Fibroblast of skin of right quadriceps (primary cell): ENCODE measurements at places on chromosomes 7 and 10.
A peak's percentile ranks its signal among the peaks of the same experiment; 100 is the strongest.

DNA sequence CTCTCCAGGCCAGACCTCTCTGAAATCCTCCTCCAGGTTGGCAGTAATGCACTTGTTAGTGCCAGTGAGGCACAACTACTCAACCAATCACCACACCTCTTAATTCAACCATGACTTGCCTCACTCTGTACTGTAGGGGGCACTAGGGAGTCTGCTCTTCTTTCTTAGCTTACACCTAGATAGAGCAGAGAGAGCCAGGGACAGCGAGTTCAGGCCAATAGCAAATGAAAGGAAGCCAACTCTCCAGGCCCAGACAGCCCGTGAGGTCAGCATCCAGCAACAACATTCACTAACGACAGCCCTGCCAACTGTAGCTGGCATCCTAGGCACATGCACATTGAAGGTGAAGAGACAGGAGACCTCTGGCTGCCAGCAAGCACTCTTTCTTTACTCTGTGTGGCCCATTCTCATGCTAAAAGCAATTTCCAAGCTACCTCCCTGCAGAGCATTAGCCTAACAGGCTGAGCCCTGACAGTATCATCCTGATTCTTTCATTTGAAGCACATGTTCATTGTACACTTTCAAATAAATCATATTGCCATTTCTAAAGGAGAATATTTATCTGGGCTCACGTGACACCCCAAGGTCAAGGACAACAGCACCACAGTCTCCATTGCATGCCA, 136.3 kb downstream of the DPY19L1 start:
- DNase-seq, result no peak

DNA sequence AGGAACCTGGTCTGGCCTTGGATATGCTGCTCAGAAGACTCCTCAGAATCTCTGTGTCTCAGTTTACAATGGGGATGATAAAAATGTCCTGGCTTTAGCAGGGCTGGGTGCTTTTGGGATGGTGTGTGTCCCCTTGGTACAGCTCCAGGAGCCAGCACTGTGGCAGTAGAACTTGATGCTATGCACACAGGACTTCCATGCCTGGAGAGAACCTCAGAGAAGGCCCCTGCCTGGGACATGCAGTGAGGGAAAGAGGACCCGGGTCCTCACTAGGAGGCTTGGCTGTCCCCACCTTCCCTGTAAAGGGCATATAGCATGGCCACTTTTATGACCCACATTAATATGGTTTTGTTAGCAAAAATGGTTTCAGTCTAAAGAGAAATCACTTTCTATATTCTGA, 100.5 kb downstream of the GLRX3 start:
- no peak for DNase-seq

DNA sequence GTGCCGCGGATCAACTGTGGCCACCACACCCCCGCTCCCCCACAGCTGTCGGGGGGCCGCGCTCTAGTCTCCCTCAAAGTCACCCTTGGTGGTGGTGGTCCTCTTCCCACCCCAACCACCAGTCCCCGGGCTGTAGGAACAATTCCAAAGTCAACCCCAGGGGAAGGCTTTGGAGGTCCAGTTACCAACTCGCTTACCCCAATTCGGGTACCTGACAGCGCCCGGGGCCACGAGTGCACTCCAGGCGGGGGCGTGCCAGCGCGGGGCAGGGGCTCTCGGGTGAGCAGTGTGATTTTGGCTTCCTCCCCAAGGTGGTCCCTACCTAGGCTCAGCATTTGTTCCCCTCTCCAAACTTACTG, 584 bp upstream of the ZMIZ1 start:
- DNase-seq, result no peak

DNA sequence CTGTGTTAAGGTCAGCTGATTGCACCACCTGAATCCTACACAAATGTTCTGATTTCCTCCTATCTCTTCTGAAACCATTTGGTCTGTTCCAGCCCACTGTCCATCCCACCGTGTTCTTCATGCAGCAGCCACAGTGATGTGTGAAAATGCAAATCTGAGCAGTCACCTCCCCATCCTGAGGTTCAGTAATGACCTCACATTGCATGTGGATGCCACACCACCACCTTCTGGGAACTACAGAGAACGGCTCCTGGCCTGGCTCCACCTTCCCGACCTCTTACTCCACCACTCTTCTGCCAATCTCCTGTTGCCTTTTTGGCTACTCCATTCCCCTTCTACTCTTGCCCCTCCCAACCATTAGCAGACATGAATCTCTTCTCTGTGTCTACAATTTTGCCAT, 244.4 kb downstream of the TNS3 start:
- DNase-seq, result no peak

GRCh38 chr10:90289037-90289436, 568.8 kb downstream of the HTR7 start:
- DNase-seq, result peak; percentile 46

GRCh38 chr10:93403152-93404047, 78.7 kb downstream of the MYOF start:
- DNase-seq, result no peak

- no peak for DNase-seq
Observed at GRCh38 chr7:155203882-155204691, 93.6 kb upstream of the INSIG1 start.

DNA sequence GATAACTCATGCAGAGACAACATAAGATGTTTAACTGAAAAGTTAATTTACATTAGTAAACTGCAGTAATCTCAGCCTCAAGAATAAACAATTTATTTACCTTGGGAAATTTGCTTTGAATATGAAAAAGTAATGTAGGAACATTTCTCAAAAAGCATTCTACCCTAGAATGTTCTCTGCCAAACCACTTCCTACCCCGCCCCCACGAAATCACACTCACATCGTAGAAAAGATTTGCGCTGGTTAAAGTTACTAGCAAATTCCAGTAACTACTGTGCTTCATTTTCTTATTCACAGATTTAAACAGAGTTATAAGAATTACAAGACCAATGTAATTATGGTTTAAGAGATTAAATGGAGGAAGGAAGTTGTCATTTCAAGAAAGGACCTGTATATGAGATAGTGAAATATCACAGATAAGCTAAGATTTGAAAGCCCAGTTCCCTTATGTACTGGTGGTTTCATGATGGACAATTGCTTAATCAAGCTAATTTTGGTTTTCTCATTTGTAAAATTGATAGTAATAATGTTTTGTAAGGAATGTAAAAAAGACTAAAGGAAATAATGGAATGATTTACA, 175.4 kb downstream of the GNAI1 start:
- DNase-seq, result no peak

DNA sequence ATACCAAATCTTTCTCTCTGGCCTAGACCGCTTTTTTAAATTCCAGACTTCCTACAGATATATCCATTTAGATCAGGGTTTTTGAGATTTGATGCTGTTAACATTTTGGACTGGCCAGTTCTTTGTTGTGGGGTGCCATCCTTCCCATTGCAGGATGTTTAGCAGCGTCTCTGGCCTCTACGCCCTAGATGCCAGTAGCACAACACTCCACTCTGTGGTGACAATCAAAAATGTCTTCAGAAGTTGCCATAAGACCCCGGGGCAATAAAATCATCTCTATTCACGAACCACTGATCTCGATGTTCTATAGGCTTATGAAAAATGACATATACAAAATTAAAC, 46.3 kb downstream of the HDAC9 start:
- no peak for DNase-seq

DNA sequence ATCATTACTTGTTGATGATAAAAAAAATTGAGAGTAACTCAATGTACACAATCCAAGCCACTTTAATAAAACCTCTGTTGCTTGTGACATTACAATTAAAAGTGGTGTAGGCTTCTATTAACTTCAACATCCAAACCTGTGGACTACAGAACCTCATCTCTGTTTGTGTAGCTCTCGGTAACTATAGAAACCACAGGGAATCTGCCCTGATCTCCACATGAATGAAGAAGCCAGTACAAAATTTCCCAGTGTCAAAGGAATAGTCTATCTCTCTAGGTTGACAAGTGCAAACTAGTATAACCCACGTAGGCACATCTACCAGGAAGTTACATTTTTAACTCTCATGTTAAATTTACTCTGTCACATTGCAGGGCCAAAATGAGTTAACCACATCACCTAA, 204.3 kb downstream of the CHCHD3 start:
- DNase-seq, result no peak

GRCh38 chr7:102951839-102952238, 39.0 kb downstream of the LRRC17 start:
- no peak for DNase-seq
